Stimulated activated CD8-positive, alpha-beta memory T cell treated with anti-CD3 and anti-CD28 coated beads, Interleukin-15, amount 100 ng/mL, for 48 hours (primary cell): ENCODE measurements at places on chromosomes 11 and 22.

DNA sequence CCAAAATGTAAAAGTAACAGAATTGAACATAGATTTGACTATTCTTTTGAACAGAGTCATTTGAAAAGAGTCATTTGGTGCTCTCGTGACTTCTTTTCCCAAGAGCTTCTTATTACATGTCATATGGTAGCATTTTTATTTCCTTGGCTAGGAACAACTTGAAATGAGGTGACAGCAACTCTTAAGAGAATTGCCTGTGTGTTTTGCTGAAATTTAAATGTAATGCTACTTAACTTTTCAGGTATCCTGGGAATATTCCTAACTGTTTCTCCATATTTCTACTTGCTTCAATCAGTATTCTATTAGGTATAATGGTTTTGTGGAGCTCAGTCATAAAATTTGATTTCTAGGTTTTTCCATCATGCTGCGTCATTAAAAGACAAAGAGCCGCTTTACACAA, 700.7 kb downstream of the LUZP2 start:
- DNase-seq, result no peak

GRCh38 chr11:75840522-75840921, 25.5 kb downstream of the UVRAG start:
- no peak for DNase-seq

DNA sequence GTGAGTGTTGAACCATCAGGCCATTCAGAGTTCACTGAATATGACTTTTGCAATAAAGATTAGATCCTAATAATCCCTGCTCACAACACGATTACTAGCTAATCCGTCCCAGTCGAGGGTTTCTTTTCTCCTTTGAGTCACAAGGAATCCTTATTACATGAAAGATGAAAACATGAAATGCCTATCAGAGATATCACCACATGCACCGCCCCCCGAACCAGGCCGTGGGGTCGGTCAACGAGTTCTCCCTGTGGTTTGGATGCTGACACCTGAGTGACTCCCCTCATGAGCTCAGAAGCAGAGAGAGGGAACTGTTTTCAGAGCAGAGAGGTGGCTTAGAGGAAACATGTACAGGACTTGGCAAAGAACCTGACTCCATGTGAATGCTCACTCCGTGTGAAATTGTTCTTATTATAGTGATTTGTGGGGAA, 263.3 kb downstream of the ETS1 start:
- DNase-seq, result peak; percentile 67

DNA sequence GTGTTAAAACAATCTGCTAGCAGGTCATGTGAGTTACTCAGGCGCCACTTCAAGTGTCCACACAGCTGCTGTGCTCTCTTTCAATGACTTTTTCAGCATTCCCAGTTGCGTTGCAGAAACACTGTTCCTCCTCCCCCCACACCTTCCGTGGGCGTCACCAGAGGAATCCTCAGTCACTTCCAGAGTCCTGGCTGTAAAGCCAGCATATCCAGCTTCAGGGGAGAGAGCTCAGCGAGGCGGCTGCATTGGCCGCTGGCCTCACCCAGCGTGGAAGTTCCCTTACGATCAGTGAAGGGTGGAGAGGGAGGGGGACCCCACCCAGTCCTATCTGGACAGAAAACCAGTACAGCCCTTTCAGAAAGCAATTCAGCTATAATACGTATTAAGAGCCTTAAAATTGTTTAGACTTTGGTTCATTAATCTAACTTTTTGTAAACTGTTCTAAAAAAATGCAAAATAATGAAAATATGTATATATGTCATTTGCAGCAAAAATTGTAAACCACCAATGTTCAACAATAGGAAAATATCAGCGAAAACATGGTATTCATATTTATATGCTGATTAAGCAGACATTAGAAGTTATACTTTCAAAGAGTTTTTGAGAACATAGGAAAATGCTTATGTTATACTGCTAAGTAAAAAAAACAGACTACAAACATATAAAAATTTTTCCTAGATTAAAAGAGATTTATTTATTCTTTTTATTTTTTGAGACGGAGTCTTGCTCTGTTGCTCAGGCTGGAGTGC, 2.8 kb upstream of the ANO9 start:
- no peak for DNase-seq

DNA sequence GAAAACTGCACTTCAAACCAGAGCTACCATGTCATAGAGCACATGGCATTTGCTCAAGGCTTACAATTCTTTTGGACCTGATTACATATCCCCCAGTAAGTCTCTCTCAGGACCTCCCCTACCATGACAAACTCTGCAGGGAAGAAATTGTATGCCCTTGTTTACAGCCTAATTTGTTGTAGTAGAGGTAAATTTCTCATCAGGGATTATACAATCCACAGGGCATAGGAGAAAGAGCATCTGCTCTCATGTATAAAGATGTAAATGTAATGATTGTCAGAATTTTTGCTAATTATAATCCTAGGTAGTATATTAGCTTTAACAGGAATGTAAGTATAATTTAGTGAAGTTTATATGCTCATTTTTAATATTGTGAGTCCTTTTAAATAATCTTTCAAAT, at the start of gene OR8B3:
OR8B3 (minus strand) TSS at position 101 of the 400 bp plus-strand sequence. CDS start 1,673 bp downstream, outside the sequence.
- DNase-seq, result no peak

DNA sequence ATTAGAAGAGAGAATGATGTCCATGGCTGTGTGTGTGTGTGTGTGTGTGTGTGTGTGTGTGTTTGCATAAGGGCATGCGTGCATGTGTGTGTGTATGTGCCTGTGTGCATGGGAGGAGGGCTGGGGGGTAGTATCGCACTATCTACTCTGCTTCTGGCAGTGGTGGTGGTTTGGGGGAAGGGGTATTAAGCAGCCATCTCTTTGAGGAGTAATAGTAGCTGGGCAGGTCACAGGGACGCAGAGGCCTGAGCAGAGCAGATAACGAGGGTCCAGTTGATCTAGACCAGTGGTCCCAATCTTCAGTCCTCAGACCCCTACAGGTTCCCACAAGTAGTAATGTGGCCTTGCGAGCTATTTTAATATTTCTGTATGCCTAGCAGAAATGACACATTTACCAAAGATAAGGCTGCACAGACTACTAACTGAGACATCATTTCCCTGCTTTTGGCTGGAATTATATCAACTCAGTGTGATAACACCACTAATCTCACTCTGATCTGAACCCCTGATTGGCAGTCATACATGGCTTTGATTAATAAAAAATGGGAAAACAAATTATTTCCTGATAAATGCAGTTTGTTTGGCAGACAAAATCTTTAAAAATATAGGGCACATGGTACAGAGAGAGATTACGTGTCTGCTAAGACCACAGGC, 354.3 kb downstream of the BUD13 start:
- DNase-seq, result no peak

DNA sequence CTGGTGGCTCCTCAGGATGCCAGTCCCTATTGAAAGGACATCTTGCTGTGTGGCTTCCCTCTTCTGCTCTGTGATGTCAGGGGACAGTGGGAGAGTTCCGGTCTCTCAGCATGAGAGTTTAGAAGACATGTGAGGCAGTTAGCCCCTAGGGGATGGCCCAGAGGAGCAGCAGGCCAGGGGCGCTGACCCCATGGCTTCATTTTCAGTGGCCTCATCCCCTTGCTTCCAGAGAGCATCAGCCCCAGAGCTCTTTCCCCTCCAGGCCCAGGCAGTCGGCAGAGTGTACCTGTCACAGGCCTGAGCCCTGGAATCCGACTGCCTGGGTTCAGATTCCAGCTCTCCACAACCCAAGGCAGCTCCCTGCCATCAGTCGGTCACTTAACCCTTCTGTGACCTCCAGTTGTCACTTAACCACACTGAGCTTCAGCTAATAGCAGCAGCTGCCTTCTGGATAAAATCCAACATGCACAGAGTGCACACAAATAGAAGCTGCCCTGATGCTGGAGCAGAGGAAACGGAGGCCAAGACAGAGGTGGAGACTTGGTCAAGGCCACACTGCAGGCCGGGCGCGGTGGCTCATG, 14.1 kb upstream of the LRRC10B start:
- no peak for DNase-seq

- DNase-seq, result no peak
These were observed 421.6 kb downstream of the TMEM135 start for GRCh38 chr11:87459351-87459750.

- DNase-seq, result no peak
These were observed 1.8 kb upstream of the SHISAL1 start for GRCh38 chr22:44314425-44315067.

GRCh38 chr22:45553351-45554039, 50.8 kb downstream of the FBLN1 start:
- peak; percentile 30 for DNase-seq

DNA sequence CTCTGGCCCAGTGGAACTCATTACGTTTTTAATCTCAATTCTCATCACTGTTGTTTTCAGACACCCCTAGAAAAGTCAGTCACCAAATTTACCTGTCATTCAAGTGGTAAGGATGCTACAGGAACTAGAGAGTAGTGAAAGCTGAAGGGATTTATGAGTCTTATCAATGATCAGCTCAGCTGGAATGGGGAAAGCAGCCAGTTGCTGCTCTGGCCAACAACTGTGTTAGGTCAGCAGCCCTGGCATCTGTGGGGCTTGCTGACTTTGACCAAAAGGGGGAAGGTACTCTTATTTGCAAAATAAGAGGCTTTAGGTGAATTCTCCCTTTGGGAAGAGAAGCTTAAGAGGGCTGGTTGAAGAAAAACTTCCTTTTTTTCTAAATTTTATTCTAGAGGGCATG, 76.2 kb upstream of the HORMAD2 start:
- no peak for DNase-seq

- no peak for DNase-seq
These were observed 725 bp downstream of the ARHGAP42 start for GRCh38 chr11:100687630-100688395.

DNA sequence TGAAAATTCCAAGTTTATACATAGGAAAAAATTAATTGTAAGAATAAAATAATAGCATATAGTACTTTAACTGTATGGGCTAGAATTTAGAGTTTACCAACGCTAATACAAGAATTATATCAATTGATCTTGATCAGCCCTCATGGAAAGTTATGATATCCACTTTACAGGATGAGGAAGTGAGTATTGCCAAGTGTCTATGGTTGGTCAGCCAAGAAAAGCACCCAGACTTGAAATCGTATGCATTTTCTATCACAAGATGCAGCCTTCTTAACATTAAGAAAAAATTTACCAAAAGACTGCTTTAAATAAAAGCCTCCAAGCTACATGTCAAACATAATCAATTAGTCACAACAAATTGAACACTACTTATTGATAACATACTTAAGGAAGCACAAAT, 53.0 kb downstream of the DDI1 start:
- DNase-seq, result no peak

GRCh38 chr22:25551396-25551795, 13.1 kb upstream of the GRK3 start:
- DNase-seq, result no peak

GRCh38 chr11:130533113-130533798, 84.8 kb downstream of the ADAMTS15 start:
- no peak for DNase-seq

GRCh38 chr11:31022080-31022479, 347.5 kb downstream of the DCDC1 start:
- no peak for DNase-seq

DNA sequence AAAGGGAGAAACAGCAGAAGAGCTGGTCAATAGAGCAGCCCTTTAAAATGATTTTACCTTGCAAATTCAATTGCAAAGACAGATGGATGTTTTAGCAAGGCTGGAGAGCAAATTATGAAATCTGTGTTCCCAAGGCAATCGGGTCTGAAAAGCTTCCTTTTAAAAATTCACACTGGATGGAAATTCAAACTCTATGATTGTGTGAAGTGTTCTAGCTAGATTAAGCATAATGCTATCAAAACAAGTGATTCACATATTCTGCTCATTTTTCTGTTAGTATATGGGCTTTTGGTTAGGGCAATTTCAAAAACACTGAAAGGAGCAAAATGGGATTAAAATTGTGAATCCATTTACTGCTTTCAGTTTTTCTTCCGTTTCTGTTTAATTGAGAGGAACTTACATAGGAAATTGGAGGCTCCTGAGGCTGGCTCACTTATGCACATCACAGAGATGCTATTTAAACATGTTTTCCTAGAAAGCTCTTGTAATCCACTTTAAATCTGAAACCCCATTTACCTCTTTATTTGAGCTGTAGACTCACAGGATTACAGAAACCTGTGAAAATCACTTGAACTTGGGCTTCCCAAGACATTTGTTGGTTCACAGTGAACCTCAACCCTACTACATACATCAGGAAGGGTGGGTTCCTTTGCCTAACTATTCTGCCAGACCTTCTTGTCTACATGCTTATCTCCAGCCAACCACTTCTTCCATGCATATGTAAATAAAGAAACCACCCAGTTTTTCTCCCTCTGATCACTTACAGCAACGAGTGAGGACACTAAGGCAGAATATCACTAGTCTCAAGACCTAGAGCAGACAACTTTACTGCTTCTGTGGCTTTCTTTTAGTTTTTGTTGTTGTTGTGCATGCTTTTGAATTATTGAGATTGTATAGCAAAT, 201.9 kb upstream of the PITPNB start:
- DNase-seq, result no peak

GRCh38 chr22:40178417-40179409, 988 bp downstream of the TNRC6B start:
- DNase-seq, result no peak

- DNase-seq, result no peak
These were observed 9.8 kb downstream of the SLC17A6 start for GRCh38 chr11:22347857-22348487.

GRCh38 chr11:80194016-80194415, 753.2 kb upstream of the TENM4 start:
- no peak for DNase-seq

DNA sequence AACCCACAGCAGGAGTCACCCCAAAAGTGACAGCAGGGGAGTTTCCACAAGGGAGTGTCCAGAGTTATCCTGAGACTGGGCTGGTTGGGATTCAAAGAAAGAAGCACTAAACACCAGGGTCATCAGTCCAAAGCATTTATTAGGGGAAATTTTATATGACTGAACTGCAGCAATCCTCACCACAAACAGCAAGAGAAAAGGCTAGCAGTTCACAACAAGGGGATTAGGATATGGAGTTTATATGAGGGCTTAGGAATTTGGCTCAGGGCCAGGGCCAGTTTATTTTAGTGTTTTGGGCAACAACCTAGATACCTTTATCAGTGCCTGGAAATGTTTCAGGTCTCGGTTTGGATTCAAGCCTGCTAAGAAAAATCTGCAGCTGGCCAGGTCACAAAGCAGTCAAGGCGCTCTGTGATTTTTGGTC, 4.6 kb upstream of the TMEM126A start:
- no peak for DNase-seq

- DNase-seq, result no peak
These were observed 124.6 kb downstream of the NXPE2 start for GRCh38 chr11:114802878-114803277.

- DNase-seq, result no peak
These were observed 82.9 kb upstream of the PPARA start for GRCh38 chr22:46067159-46068111.

GRCh38 chr11:111736181-111736590, 30.0 kb downstream of the PPP2R1B start:
- DNase-seq, result no peak
